ENCODE measurements at places on chromosomes 4 and X. TPM values are rescaled to one million over a fixed set of nuclear protein-coding genes. Genes with fewer than 3 reads are reported as not detected.

The NAA11 gene
- polyA plus RNA-seq: not detected

The CT55 gene
- not detected for polyA plus RNA-seq

The TGIF2LX gene
- not detected for polyA plus RNA-seq

The DCAF8L2 gene
- polyA plus RNA-seq: not detected

The PDGFRA gene
- not detected for polyA plus RNA-seq

The AREG gene
- polyA plus RNA-seq: 2.5 TPM

The BEND2 gene
- not detected for polyA plus RNA-seq

The BBS7 gene
- 5.7 TPM for polyA plus RNA-seq

The CFAP99 gene
- not detected for polyA plus RNA-seq

All from CD4-positive, CD25-positive, alpha-beta regulatory T cell (primary cell).